NCI-H1048 (cell line): ENCODE measurements at places on chromosomes 5 and 9.
A peak's percentile ranks its signal among the peaks of the same experiment; 100 is the strongest.

GRCh38 chr9:117734523-117735314, 30.5 kb downstream of the TLR4 start:
- DNase-seq = no peak

DNA sequence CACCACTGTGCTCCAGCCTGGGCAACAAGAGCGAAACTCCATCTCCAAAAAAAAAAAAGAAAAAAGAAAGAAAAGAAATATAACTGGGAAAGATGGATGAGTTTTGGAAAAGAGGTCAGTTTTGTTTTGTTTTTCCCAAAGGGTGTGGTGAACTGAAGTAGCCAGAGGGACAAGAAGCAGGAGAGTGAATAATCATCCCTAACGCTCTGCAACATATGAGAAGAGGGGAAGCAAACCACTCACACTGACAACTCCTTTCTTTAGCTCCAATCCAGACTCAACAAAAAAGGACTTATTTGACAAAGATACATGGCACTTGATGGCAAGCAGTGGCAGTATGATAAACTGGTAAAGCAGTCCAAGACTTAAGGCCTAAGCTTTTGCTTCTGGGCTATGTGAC, 176.1 kb upstream of the HMHB1 start:
- DNase-seq = no peak

GRCh38 chr5:117455236-117456233, 880.9 kb upstream of the SEMA6A start:
- DNase-seq = peak; percentile 6

GRCh38 chr5:56476487-56476856, 243.3 kb upstream of the ANKRD55 start:
- no peak for DNase-seq

DNA sequence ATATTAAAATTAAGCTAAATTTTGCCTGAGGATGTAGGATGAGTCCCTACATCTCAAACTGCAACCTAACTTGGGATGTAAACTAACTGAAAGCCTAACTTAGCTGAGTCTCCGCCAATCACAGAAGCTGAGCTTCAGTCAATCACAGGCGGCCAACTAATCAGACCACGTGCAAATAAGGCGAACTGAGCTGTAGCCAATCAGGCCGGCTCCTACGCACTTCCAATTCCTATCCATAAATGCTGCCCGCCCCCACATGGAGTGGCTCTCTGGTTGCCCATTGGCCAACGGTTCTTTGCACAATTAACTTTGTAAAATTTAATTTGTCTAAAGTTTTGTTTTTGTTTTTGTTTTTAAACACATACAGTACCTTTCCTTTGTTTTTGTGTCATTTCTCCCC, 13.9 kb upstream of the GPX8 start:
- no peak for DNase-seq

DNA sequence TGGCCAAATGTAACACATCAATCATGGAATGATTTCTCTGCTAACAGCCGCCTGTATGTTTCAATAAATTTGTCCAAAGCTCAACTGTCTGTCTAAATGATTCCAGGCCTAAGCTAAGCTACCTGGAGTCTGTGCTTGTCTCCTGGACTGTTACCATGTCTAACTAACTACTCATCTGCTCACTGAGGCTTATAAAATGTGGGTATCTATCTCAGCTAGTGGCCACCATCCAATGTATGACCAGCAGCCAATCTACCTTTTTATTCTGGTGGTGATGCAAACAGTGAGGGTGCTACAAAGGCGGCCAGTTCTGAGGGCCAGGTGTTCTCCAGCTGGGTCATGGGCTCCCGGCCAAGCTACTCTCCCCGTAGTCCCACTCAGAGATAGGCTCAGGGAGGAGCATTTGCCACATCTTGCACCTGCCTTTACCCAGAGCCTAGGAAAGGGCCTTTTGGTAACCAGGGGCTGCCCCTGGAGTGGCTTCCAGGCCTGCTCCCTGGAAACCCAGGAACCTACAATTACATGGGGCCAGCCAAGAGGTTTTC, 59.1 kb downstream of the PFDN1 start:
- DNase-seq = no peak

GRCh38 chr9:33082128-33082527, 5.7 kb upstream of the SMU1 start:
- DNase-seq = no peak
